Stimulated activated CD8-positive, alpha-beta memory T cell treated with anti-CD3 and anti-CD28 coated beads, Interleukin-2, amount 100 ng/mL, for 48 hours (primary cell): ENCODE measurements at places on chromosomes 4 and X.

DNA sequence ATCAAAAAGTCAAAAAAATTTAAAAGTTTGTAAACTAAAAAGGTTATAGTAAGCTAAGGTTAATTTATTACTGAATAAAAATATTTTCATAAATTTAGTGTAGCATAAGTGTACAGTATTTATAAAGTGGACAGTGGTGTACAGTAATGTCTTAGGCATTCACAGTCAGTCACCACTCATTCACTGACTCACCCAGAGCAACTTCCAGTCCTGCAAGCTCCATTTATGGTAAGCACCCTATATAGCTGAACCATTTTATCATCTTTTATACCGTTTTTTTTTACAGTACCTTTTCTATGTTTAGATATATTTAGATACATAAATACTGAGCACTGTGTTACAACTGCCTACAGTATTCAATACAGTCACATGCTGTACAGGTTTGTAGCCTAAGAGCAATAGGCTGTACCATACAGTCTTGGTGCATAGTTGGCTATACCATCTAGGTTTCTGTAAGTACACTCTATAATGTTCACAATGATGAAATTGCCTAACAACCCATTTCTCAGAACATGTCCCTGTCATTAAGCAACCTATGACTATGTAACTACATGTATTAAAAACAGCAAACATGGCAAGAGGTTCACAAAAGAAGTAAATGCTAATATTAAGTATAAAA, 18.6 kb downstream of the ACSL4 start:
- DNase-seq: no peak

GRCh38 chr4:24067367-24068193, 177.7 kb upstream of the PPARGC1A start:
- no peak for DNase-seq

DNA sequence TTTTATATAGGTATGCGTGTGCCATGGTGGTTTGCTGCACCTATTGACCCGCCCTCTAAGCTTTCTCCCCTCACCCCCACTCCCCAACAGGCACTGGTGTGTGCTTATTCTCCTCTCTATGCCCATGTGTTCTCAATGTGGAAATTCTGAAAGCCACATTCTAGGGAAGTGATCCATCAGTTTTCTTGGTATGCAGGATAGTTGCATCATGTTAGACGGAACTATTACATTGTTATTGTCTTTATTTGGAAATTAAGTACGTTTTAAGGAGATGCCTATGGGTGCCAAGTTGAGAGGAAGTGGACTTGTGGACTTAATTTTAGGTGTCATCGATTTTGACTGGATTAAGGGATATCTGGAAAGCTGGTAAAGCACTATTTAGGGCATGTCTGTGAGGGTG, 204.6 kb downstream of the RBM46 start:
- no peak for DNase-seq

DNA sequence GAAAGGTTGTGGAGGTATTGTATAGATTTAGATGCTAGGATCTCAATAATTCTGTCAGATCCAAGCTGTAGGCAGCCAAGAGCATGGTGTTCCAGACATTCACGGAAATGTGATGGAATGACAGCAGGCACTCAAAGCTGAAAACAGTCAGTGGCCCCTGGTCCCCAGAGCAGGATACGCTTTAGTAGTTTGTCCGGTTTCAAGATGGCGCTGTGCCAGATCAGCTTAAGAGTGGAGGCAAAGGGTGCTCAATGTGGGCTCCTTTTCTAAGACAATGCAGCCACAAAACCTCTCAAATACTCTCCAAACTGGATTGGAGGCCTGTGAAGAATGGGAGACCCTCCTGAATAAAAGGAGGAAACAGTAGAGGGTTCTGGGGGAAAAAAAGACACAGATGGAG, 291.2 kb upstream of the HS3ST1 start:
- DNase-seq: no peak

DNA sequence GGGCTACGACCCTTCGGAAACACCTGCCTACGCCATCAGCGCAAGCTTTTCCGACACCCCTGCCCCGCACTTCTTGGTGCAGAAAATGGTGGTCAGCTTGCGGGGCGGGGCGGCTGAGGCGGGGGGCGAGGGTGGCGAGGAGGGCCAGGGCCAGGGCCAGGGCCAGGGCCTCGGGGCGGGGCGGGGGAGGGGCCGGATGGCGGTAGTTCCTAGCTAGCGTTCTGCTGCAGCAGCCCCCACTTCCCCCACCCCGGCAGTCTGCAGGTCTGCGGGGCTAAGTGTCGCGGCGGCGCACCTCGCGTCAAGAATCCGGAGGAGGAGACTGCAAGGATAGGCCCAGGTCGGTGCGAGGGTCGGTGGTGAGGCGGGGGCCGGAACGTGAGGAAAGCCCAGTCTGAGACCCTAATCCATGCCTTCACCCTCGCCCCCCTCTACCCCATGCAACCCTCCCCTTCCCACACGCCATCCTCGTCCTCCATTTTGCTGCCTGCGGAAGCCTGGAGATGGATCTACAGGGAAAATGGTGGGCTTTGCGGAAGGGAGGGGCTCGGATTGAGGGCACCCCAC, 600 bp downstream of the BEX4 start:
- peak; percentile 13 for DNase-seq
